ENCODE measurements at places on chromosomes 6 and 20.

DNA sequence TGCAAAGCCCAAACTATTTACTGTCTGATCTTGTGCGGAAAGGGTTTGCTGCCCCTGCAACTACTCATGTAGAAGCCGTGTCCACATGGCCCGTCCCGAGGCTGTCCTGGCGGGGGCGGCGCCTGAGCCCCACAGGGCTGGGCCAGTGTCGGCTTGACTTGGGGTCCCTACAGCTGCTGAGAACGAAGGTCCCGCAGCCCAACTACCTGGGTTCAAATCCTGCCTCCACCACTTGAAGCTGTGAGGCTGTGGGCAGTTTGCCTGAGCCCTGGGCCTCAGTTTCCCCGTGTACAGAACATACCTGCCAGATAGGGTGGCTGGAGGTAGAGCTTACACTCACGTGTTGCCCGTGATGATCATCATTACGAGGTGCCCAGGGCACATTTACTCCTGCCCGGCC is 111.1 kb downstream of the SULF2 start:
- no peaks in the 10 kb centered on the region for H3K4me1 ChIP-seq
- H3K4me3 ChIP-seq: no peak overlapping the region
- no peaks in the 10 kb centered on the region for H3K36me3 ChIP-seq
- no peaks in the 10 kb centered on the region for H3K27me3 ChIP-seq
- H3K27ac ChIP-seq: no peak overlapping the region

GRCh38 chr6:139028215-139028657 is 309 bp upstream of the ABRACL start:
- no peak for DNase-seq
- peaks cover 21% of the 10 kb centered on the region for H3K4me1 ChIP-seq
- no peaks in the 10 kb centered on the region for H3K27me3 ChIP-seq

DNA sequence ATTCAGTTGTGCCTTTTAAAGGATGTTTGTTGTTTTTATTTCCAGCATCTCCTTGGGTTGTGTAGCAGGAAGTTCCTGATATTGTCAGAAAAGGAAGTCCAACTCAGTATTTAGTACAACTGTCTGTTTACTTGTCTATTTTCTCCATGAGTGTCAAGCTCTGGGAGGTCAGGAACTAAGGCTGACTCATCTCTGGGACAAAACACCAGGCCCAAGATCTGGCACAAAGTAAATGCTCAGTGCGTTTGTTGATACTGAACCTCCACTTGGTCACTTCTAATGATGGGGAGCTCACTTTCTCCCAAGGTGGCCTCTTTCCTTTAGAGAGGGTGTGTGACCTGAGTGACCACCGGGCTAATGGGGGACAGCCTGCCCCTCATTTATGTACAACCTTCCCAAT is 12.6 kb upstream of the PIGU start:
- no peak overlapping the region for H3K27ac ChIP-seq
- H3K4me3 ChIP-seq: no peak overlapping the region
- H3K36me3 ChIP-seq: no peaks in the 10 kb centered on the region
- H3K4me1 ChIP-seq: no peaks in the 10 kb centered on the region
- DNase-seq: no peak
- no peaks in the 10 kb centered on the region for H3K27me3 ChIP-seq

DNA sequence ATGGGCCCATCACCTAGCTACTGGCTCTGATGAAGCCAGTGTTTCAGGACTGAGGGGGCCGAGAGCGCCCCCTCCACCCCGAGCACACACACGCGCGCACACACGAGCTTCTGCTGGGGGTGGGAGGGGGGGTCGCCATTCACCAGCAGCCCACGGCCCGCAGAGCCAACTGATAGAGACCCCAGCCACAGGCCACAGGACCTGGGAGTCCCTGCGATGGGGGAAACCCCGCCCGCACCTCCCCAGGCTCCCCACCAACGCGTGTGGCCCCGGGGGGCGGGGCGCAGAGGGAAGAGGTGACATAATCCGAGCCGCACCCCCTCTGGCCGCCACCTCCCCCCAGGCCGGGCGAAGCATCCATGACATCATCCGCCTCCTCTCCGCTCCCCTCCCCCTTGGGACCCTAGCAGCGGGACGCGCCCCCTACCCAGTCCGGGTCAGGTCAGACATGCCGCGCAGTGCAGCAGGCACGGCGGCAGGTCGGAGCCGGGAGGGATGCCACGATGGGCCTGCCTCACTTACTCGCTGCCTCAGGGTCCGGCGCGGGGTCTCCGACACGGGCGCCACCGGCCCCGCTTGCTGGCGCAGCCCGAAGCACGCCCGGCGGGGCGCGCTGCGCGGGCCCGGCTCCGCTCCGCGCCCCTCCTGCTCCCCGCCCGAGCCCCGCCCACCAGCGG is at the start of gene LZTS3:
Gene LZTS3, minus strand, starts transcription at position 617 of the 677 bp plus-strand sequence. CDS start 6,386 bp downstream, outside the sequence.
- peaks cover 58% of the 10 kb centered on the region for H3K27me3 ChIP-seq
- H3K4me1 ChIP-seq: peaks cover 19% of the 10 kb centered on the region
- peak within 1 kb of the TSS; percentile 79 for H3K4me3 ChIP-seq
- peak; percentile 79 for DNase-seq
- H3K27ac ChIP-seq: no peak within 1 kb of the TSS

- no peak for DNase-seq
- H3K36me3 ChIP-seq: no peaks in the 10 kb centered on the region
- no peak overlapping the region for H3K27ac ChIP-seq
- H3K4me1 ChIP-seq: no peaks in the 10 kb centered on the region
Measured at GRCh38 chr20:47129306-47129705, 227.2 kb downstream of the ZMYND8 start.

DNA sequence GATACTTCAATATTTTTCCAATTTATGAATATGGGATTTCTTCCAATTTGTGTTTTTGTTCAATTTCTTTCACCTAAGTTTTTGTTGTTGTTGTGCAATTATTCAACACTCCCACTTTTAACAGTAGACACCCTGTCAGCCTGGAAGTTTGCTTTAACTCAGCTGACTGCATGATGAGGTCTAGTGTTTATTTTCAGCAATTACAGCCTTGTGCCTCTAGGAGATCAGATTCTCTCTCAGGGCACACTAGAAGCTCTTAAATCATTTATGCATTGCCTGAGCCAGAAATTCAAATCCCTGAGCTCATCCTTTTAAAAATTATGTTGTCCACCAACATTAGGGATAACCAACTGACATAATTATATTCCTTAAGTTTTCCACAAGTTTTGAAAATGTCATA is 85.7 kb downstream of the MRAP2 start:
- H3K27me3 ChIP-seq: no peaks in the 10 kb centered on the region
- no peaks in the 10 kb centered on the region for H3K4me1 ChIP-seq
- DNase-seq: no peak
- no peak overlapping the region for H3K27ac ChIP-seq
- peaks cover 12% of the 10 kb centered on the region for H3K36me3 ChIP-seq
- H3K4me3 ChIP-seq: no peak overlapping the region

- no peak overlapping the region for H3K27ac ChIP-seq
- peaks cover 7% of the 10 kb centered on the region for H3K4me1 ChIP-seq
- H3K36me3 ChIP-seq: peaks cover 2% of the 10 kb centered on the region
- H3K4me3 ChIP-seq: no peak overlapping the region
- peaks cover 4% of the 10 kb centered on the region for H3K27me3 ChIP-seq
- DNase-seq: no peak
Measured at GRCh38 chr20:24395151-24395550, 74.3 kb upstream of the SYNDIG1 start.

DNA sequence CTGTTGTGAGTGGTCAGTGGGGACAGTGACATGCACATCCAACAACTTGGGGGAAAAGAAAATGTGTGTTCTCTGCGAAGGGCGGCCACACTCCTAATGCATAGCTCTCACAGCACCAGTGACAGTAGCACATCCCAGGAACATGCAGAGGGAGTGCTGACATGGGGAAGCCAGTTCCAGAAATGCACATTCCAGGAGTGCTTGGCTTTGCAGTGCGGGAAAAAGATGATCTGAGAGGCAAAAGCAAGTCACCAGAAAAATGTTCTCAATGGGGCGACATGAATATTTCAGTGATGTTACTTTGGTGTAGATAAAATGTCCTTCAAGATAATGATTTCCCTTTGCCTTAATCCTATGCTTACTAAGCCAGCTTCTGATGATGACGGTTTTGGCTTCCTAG is 42.9 kb upstream of the PDE10A start:
- no peak overlapping the region for H3K4me3 ChIP-seq
- no peaks in the 10 kb centered on the region for H3K4me1 ChIP-seq
- no peaks in the 10 kb centered on the region for H3K27me3 ChIP-seq
- DNase-seq: no peak
- H3K36me3 ChIP-seq: no peaks in the 10 kb centered on the region

GRCh38 chr6:107064579-107065065 is 36.6 kb downstream of the MTRES1 start:
- peaks cover 55% of the 10 kb centered on the region for H3K4me1 ChIP-seq
- peak overlapping the region; percentile 83 for H3K27ac ChIP-seq
- peak; percentile 29 for DNase-seq
- no peak overlapping the region for H3K4me3 ChIP-seq

DNA sequence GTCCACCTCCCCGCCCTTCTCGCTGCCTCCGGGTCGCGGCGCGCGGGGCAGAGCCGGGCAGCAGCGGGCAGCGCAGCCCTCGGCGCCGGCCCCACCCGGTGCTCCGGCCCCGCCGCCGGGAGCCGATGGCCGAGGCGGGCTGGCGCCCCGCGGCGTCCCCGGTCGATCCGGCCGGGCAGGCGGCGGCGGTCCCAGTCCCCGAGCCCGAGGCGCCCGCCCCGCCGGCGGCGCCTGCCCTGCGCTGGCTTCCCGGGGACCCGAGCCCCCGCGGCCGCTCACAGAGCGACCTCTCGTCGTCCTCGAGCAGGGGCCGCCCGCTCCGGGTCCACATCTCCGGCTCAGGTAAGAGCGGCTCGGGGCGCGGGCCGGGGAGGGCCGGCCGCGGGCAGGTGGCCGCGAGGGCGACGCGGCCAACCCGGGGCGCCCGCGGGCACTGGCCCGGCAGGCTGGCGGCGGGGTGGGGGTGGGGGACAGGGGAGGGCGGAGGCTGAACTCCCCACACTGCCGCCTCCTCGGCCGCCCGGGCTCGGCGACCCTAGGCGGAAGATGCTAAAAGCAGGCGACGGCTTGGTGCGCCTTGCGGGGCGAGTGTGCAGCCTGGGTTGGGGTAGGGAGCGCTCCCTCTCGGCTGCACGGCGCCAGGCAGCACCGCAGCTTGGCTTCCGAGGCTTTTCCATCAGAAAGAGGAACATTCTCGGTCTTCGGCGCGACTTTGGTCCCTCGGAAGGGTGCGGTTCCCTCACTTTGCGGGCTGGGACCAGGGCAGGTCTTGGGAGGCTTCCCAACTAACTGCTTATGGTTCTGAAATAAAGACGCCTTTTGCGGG is 25.6 kb upstream of the FUCA2 start:
- peak overlapping the region; percentile 83 for H3K4me3 ChIP-seq
- H3K4me1 ChIP-seq: peaks cover 48% of the 10 kb centered on the region
- H3K36me3 ChIP-seq: peaks cover 4% of the 10 kb centered on the region
- no peaks in the 10 kb centered on the region for H3K27me3 ChIP-seq
- DNase-seq: peak; percentile 63

- no peak overlapping the region for H3K27ac ChIP-seq
- peak; percentile 73 for DNase-seq
- peaks cover 2% of the 10 kb centered on the region for H3K27me3 ChIP-seq
- H3K36me3 ChIP-seq: no peaks in the 10 kb centered on the region
Measured at GRCh38 chr6:136317021-136317694, 27.5 kb upstream of the BCLAF1 start.

GRCh38 chr20:37534401-37535157 is 6.9 kb upstream of the BLCAP start:
- H3K36me3 ChIP-seq: no peaks in the 10 kb centered on the region
- DNase-seq: peak; percentile 69
- H3K4me3 ChIP-seq: no peak overlapping the region
- H3K4me1 ChIP-seq: peaks cover 6% of the 10 kb centered on the region
- no peak overlapping the region for H3K27ac ChIP-seq

- no peak for DNase-seq
- peaks cover 36% of the 10 kb centered on the region for H3K27me3 ChIP-seq
Measured at GRCh38 chr6:150069706-150070105, 785 bp upstream of the ULBP3 start.

DNA sequence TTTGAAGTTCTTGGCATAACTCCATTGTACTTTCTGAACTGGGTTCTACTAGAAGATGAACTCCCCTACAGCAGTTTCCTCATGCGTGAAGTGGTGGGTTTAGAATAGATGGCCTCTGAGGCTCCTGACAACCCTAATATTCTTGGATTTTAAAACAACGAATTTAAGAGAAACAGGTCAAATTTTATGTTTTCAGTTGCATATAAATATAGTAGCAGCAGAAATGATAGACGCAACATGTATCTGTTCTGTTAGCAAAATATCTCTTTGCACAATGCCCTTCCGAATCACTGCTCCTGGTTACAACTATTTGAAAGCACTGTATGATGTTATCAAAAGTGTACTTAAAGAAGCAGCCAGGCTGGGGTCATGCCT is 247.2 kb downstream of the TBC1D7 start:
- H3K4me3 ChIP-seq: no peak overlapping the region
- H3K36me3 ChIP-seq: no peaks in the 10 kb centered on the region
- no peak for DNase-seq
- H3K27me3 ChIP-seq: peaks cover 6% of the 10 kb centered on the region
- no peaks in the 10 kb centered on the region for H3K4me1 ChIP-seq

GRCh38 chr6:108730635-108731515 is 117.3 kb upstream of the ARMC2 start:
- no peak for DNase-seq
- H3K4me3 ChIP-seq: no peak overlapping the region
- no peaks in the 10 kb centered on the region for H3K4me1 ChIP-seq
- peaks cover 4% of the 10 kb centered on the region for H3K27me3 ChIP-seq
- no peak overlapping the region for H3K27ac ChIP-seq
- no peaks in the 10 kb centered on the region for H3K36me3 ChIP-seq

DNA sequence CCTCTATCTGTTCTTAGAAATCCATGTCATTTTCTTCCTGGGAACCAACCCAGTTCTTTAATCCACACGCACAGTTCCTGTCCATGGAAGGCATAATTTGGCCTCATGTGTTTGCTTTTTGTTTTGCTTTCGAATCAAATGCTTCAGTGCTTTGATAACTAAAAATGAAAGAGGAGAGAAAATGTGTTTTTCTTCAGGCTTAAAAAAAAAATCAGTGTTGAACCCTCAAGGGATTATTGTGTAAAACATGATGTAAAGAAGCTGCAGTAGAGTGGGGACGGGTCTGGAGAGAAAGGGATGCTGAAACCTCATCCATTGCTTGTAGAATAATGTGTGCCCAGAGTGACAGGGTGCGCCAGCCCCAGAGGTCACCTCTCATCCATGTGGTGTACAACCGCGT is 197.5 kb upstream of the JARID2 start:
- H3K36me3 ChIP-seq: no peaks in the 10 kb centered on the region
- peaks cover 3% of the 10 kb centered on the region for H3K4me1 ChIP-seq
- H3K27ac ChIP-seq: no peak overlapping the region
- H3K27me3 ChIP-seq: no peaks in the 10 kb centered on the region
- DNase-seq: no peak
- no peak overlapping the region for H3K4me3 ChIP-seq

DNA sequence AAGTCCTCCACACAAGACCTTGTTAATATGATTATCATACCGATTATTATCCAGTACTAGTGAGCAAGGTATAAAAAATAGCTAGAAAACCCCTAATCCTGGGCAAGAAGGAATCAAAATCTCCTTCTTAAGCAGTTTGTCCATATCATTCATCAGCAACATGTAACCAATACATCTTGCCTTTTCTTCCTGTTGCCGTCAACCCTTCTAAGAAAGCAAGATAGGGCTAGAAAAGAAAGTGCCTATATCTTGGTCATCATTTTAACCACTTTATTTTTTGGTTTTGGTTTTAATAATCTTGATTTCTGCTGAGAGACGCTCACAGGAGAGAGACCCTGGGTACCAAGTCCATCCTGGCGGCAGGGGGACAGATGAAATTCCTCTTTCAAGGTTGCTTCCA is 27.2 kb upstream of the PREX1 start:
- peaks cover 2% of the 10 kb centered on the region for H3K36me3 ChIP-seq
- peaks cover 3% of the 10 kb centered on the region for H3K27me3 ChIP-seq
- peaks cover under 1% of the 10 kb centered on the region for H3K4me1 ChIP-seq
- H3K4me3 ChIP-seq: no peak overlapping the region
- H3K27ac ChIP-seq: no peak overlapping the region

All from activated CD4-positive, alpha-beta T cell treated with anti-CD3 and anti-CD28 coated beads, Interleukin-2, amount 10 ng/mL, durations not matched to agents 7 days and 5 days (primary cell).